ENCODE measurements at places on chromosomes 12 and 14.

DNA sequence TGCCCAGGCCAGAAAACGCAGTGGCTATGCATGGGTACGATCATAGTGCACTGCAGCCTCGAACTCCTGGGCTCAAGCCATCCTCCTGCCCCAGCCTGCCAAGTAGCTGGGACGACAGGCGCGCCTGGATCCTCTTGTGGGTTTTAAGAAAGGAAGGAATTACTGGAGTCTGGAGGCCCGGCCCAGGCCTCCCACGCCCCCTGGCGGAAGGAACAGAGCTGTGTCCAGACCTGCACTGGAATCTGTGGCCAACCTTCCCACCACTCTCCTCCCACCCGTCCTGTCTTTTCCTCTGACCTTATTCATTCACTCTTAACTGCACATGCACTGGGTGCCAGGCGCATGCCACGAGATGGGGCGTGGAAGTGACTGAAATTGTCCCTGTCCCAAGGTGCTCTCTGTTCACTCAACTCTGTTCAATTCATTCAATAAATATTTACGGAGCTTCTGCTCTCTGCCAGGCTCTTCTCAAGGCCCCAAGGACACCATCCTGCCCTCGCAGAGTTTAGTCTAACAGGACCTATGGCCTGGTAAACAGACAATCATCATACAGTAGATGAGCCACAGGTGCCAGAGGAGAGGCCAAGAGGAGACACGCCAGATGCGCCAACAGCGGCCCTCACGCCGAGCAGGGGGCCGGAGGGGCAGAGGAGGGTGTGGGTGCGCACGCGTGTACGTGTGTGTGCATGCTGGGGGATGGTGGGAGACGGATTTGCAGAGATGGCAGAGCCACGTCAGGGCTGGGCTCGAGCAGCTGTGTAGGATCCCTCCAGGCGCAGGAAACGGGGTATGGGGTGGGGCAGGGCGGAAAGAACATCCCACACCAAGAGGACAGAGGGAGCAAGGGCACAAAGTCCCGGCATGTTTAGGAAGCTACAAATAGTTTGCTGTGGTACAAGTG lies 13.7 kb upstream of the TMEM106C start:
- DNase-seq: peak; percentile 83

DNA sequence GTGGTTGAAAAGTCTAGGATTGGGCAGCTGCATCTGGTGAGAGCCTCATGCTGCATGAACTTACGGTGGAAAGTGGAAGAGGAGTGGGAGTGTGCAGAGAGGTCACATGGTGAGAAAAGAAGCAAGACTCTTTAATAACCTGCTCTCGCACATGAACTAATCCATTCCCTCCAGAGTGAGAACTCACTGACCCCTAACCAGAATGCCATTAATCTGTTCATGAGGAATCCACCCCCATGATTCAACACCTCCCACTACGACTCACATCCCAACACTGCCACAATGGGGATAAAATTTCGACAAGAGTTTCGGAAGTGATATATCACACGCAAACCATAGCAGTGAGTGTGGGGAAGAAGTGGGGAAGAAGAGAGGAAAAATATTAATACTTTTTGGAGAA lies 377.4 kb downstream of the NAV3 start:
- no peak for DNase-seq

DNA sequence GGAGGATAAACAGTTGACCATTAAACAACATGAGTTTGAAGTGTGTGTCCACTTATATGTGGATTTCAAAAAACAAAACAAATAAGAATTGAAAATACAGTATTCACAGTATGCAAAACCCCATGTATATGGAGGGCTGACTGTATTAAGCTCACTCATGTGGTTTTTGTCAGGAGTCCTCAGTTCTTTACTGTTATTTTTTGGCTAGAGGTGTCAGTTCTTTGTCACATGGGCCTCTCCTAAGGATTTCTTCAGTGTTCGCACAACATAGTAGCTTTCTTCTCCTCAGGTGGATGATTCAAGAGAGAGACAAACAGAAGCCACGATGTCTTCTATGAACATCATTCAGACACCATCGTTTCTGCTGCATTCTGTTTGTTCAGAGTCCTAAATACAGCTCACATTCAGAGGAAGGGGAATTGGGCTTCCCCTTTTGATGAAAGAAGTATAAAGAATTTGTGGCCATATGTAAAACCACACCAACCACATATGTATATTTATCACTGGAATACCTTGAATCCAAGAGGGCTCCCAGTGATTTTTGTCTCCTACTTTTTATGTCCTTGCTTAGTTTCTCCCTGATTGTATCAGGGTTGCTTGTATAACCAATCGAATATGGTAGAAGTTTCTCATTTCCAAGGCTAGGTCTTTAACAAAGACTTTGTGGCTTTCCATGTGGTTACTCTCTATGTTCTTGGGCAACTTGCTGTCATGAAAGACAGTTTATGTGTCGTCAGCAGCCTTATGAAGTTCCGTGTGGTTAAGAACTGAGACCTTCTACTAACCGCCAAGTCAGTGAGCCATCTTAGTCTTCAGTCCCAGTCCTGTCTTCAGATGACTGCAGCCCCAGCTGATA lies 18.9 kb downstream of the MNAT1 start:
- DNase-seq: no peak

- DNase-seq: no peak
Measured at GRCh38 chr12:70608184-70608583, 29.0 kb downstream of the PTPRB start.

DNA sequence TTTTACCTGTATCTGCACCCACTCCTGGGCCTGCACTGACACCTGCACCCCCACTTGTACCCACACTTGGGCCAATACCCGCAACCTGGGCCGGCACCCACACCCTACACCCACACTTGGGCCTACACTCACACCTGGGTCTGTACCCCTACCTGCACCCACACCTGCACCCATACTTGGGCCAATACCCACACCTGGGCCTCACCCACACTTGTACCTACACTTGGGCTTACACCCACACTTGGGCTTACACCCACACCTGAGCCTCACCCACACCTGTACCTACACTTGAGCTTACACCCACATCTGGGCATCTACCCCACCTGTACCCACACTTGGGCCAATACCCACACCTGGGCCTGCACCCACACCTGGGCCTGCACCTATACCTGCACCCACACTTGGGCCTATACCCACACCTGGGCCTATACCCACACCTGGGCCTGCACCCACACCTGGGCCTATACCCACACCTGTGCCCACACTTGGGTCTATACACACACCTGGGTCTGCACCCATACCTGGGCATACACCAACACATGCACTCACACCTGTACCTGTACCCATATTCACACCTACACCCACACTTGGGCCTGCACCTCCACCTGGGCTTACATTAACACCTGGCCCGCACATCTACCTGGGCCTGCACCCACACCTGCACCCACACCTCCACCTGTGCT lies 39.2 kb downstream of the DAO start:
- no peak for DNase-seq

- DNase-seq: peak; percentile 36
Measured at GRCh38 chr14:100891051-100891450, 12.5 kb downstream of the RTL1 start.

GRCh38 chr12:60501124-60501729 lies 905.4 kb downstream of the SLC16A7 start:
- DNase-seq: no peak

DNA sequence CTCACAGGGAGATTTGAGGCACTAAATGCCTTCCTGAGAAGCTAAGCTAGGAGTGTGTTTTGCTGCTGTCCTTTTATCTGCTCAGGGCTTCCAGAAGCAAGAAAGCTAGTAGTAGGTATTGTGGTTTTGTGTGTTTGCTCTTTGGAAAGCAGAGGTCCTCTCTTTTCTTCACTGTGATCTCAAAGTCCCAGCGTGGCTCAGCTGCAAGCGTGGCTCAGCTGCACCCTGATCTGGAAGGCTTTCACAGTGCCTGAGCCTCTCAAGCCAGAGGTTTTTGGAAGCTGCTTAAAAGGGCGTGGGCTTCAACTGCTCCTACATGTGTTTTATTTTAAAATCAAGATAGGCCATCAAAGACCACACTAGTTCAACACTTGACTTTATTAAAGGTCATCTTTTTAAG lies 337.4 kb upstream of the RGS6 start:
- DNase-seq: peak; percentile 62

GRCh38 chr12:58363971-58364370 lies 422.6 kb downstream of the ATP23 start:
- no peak for DNase-seq

DNA sequence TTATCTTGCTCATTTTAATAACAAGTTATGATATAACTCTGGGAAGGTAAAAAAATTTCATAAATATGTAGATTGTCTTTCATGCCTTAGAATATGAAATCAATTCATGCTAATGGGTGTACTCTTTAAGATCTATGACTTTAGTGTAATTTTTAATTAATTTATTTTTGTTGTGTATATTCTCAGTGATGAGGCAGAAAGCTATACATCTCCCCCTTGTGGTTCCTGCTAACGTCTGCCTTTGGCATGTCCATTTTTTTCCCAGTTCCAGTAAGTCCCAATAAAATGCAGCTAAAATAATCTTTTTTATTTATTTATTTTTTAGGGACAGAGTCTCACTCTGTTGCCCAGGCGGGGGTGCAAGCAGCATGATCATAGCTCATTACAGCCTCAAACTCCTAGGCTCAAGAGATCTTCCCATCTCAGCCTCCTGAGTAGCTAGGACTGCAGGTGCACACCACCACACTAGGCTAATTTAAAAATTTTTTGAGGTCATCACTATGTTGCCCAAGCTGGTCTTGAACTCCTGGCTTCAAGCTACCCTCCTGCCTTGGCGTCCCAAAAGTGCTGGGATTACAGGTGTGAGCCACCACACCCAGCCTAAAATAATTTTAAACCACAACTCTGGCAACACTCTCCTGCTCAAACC lies 3.3 kb upstream of the CHURC1 start:
- no peak for DNase-seq

GRCh38 chr12:83199069-83199468 lies 512.4 kb downstream of the TMTC2 start:
- no peak for DNase-seq

- DNase-seq: no peak
Measured at GRCh38 chr14:57136669-57137328, 131.9 kb downstream of the EXOC5 start.

DNA sequence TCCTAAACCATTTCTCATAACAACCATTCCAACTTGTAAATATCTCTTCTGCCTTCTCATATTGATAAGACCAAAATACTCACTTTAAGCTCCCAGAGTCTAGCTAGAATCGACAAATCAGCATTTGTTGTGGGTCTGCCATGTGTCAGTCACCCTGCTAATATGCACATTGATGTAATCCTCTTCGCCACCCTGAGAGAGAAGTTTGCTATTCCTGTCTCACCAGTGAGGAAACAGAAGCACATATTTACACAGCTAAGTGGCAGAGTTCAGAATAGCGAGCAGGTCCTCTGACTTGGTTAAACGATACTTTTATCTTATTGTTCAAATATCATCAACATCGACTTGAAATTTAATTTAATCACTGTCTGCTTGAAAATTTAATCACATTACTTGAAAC lies 142.1 kb downstream of the ANO4 start:
- no peak for DNase-seq

DNA sequence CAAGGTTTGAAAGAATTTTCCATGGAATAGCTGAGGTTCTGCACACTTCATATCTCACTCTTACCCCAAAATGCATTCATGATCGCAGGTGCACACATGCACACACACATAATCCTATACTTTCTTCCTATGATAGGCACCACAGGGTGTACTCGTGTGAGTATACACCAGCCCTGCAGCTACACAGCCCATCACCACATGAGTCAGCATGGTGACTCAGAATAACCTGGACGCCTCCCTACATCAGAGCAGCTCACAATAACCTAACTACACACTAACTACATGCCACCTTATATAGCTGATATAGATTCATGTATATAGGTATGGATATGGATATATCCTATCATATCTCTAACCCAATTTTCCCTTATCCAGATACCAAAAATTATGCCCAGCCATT lies 850.2 kb upstream of the TMEM132C start:
- DNase-seq: no peak

GRCh38 chr12:103964805-103965204 lies 867 bp upstream of the TDG start:
- DNase-seq: no peak

DNA sequence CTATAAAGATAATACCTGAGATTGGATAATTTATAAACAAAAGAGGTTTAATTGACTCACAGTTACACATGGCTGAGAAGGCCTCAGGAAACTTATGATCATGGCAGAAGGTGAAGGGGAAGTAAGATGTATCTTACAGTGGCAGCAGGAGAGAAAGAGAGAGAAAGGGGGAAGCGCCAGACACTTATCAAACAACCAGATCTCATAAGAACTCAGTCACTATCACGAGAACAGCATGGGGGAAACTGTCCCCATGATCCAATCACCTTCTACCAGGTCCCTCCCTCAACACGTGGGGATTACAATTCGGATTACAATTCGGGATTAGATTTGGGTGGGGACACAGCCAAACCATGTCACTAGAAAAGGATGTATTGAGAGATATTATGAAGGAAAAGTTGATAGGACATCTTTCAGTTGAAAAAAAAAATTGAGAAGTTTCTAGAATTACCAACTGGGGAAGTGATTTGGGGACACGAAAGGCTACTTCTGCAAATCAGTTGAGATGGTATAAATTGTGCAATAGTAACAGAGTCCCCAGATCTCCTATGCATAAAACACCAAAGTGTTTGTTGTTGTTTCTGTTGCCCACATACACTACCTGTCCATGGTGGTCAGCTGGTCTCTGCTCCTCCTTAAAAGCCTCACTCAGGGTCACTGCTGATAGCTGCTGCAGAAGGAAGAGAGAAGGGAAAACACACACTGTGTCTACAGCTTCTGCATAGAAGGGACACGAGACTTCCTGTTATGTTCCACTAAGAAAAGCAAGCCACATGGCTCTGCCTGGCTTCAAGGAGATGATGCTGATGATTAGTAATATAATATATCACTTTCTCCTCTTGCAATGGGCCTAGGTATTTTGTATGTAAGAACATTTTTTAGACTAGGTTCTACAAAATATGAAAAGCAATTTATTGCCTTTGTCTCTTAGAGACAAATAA lies 465.5 kb downstream of the PDZRN4 start:
- DNase-seq: no peak

Measured in sciatic nerve (tissue), 2 donors.